ENCODE measurements at places on chromosomes 7 and 10.

DNA sequence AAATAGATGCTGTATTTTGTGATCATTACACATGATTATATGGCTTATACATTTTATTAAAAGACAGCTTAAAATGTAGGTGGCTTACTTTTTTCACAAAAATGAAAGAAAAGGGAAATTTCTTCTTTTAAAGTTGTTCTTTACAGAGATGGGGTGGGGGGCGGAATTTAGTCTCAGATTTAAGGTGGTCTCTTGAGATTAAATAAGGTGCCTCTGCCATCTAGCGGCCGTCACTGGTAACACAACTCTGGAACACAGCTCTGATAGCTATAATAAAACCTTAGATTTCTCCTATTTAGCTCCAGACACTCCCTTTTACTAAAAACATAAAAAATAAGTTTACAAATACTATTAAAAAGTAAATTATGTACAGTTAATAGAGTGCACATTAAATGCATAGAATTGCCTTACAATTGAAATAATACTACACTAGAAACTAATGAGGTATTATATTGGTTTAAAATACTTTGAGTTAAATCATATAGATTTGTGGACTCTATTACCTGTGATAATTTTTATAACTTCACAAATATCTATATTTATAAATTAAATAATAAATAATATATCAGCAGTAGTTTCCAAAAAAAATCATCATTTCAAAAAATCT is 210.9 kb downstream of the DGKB start:
- H3K4me1 ChIP-seq = no peaks in the 10 kb centered on the region
- H3K36me3 ChIP-seq = no peaks in the 10 kb centered on the region
- peak; percentile 46 for DNase-seq
- no peak overlapping the region for H3K27ac ChIP-seq

DNA sequence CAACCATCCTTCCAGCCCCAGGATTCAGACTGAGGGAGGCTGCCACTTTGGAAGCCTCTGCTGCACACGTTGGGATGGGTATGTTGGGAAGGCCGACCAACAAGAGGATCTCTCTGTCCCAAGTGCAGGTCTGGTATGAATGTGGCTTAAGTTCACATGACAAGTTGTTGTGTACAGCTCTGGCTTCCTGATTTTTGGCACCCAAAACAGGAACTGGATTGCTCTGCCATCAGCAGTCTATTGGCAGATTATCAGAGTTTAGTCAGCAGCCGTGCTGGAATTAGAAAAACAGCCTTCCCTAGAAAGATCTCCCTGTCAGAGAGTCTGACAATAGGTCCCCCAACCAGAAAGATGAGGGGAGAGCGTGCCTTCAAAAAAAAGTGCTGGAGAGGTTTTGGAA is 66.9 kb downstream of the GOLGA7B start:
- peaks cover 3% of the 10 kb centered on the region for H3K27me3 ChIP-seq
- H3K4me1 ChIP-seq = no peaks in the 10 kb centered on the region
- H3K36me3 ChIP-seq = no peaks in the 10 kb centered on the region
- no peak overlapping the region for H3K4me3 ChIP-seq
- H3K27ac ChIP-seq = no peak overlapping the region

- no peak for DNase-seq
- no peaks in the 10 kb centered on the region for H3K4me1 ChIP-seq
- no peak overlapping the region for H3K4me3 ChIP-seq
These were observed 7.9 kb upstream of the TSPAN13 start for GRCh38 chr7:16745645-16746044.

- no peak overlapping the region for H3K4me3 ChIP-seq
- no peaks in the 10 kb centered on the region for H3K36me3 ChIP-seq
- H3K27ac ChIP-seq = no peak overlapping the region
- no peak for DNase-seq
- peaks cover 7% of the 10 kb centered on the region for H3K4me1 ChIP-seq
These were observed 27.8 kb downstream of the HSPB1 start for GRCh38 chr7:76330261-76330660.

DNA sequence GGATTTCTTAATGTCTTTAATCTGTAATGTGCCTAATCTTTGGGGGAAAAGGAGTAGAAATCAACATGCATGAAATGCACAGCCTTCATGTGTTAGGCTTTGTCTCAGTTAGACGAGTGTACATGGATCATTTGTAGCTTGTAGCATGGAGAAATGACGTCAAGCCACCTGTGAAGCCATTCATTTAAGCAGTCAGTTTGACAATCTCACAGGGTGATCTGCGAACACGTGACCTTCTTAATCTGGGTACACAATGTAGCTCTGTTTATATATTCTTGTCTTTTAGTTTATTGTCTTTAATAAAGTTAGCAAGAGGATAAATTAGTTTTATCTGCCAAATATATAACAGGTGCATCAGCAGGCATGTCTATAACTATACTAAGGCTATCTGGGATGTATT is 351.9 kb upstream of the LRGUK start:
- no peaks in the 10 kb centered on the region for H3K27me3 ChIP-seq
- H3K36me3 ChIP-seq = no peaks in the 10 kb centered on the region
- no peak overlapping the region for H3K4me3 ChIP-seq
- H3K4me1 ChIP-seq = no peaks in the 10 kb centered on the region
- DNase-seq = no peak

Data from colonic mucosa (tissue), 4 donors.